Right forelimb (tissue), 1 donor: ENCODE measurements at places on chromosomes 6 and 20.

DNA sequence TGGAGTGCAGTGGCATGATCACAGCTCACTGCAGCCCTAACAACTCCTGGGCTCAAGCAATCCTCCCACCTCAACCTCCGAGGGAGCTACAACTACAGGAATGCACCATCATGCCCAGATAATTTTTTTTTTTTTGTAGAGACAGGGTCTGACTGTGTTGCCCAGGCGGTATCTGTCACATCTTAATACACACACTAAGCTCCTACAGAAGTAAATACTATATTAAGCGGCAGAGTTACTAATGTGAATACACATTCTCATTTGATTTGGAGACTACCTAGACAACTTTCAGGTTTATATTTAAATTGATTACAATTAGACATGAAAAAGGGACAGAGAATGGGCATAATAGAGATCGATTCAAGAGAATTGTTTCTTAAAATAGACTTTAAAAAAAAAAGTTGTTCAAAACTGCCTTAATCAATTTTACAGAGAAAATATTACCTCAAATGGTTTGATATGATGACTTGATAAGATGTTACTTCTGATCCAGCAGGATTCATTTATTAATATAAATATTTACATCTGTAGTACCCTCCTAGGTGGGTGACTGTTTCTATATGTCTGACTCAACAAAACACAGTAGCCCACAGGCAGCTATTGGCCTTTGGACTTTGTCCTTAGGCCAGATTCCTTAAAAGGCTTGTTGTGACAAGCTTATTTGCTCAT, 7.1 kb upstream of the LOC128125822 start:
- DNase-seq: no peak

DNA sequence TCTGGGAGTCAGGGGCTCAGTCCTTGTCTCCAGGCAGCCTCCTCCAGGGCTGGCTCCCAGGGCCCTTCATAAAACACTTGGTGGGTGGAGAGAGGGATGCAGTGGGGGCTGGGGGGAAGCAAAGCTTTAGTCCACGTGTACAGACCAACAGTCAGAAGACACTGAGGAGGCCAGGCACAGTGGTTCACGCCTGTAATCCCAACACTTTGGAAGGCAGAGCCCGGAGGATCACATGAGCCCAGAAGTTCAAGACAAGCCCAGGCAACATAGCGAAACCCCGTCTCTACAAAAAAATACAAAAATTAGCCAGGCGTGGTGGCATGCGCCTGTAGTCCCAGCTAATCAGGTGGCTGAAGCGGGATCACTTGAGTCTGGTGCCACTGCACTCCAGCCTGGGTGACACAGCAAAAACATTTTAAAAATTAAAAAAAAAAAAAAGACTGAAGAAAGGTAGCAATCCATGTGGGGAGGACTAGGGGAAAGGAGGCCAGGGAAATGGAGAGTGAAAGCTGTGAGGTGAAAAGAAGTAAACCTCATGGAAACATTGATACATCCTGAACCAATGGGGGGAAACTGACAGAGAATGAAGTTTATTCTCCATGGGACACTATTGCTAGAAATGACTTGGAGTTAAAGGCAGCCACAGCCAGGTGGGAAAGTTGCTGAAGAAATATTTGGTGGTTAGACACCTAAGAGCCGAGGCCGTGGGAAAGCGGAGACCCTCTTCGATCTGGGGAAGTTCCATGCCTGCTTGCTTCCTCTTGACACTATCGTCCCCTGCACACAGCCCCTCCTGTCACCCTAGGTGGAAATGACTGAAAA, 35.4 kb downstream of the PIM1 start:
- no peak for DNase-seq

DNA sequence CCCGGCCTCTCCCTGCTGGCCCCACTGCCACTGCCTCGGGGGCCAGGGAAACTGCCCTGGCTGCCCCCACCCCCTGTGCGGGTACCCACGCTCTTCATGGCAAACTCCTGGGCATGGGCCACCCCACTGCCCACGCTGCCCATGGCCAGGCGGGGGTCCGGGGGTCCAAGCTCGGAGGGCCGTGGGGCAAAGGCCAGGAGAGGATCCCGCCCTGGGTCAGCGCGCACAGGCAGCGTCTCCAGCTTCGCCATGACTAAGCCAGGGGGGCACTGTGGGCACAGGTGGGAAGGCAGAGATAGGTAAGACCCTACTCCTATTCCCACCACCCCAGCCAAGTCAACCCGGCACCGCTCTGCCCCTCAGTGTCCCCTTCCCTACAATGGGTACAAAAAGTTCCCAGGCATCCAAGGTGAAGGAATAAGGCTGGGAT, 6.4 kb downstream of the LZTS3 start:
- no peak for DNase-seq

- no peak for DNase-seq
Measured at GRCh38 chr6:147103694-147104093, 100.5 kb upstream of the STXBP5 start.

DNA sequence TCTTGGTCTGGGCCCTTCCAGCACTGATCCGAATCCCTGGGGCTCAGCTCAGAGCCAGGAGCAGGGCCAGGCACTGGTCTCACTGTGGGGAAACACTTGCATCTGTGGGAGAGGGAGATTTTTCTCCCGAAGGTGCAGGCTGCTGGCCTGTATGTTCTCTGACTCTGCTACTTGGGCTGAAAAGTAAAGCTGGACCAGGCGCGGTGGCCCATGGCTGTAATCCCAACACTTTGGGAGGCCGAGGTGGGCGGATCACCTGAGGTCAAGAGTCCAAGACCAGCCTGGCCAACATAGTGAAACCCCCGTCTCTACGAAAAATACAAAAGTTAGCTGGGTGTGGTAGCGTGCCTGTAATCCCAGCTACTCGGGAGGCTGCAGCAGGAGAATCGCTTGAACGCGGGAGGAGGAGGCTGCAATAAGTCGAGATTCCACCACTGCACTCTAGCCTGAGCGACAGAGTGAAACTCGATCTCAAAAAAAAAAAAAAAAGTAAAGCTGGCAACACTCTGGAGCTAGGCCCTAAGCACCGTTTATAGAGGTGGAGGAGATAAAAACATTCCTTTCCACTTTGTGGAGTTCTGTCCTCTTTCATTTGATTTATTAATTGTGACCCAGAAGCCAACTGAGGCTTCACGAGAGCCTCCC, 41.7 kb downstream of the JPH2 start:
- DNase-seq: no peak

GRCh38 chr6:29633534-29633905, 537 bp upstream of the GABBR1 start:
- no peak for DNase-seq

- DNase-seq: no peak
Measured at GRCh38 chr6:52745764-52746201, 17.5 kb downstream of the GSTA2 start.

- no peak for DNase-seq
Measured at GRCh38 chr6:153129873-153130514, 1.1 kb downstream of the RGS17 start.

GRCh38 chr20:41468994-41469600, 102.5 kb upstream of the EMILIN3 start:
- DNase-seq: no peak

DNA sequence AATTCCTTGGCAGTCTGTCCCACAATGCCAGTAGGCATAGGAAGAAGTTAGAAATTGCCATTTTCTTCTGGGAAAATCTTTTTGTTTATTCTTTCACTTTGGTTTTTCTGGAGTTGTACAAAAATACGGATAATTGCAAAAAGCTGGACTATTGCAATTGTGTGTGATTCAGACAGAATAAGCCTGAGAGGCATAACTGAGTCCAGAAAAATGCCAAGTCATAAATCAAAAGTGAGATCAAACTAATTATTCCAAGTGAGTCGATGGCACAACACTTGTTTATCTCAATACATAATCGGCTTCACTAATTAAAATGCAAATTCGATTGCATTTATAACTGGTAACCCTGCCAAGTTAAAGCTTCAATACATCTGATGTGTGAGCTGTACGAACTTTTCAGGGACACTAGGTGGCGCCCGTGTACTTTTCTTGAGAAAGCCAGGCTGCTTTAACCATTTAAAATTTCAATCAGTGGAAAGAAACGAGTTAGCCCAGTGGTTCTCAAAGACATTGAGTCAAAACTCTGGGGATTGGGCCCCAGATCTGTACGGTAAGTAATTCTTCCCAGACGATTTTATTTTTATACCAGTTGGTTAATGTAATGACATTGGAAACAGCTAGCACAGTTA, 102.6 kb downstream of the LAMP5 start:
- DNase-seq: peak; percentile 63

GRCh38 chr6:95240514-95240913, 336.8 kb upstream of the MANEA start:
- no peak for DNase-seq

- no peak for DNase-seq
Measured at GRCh38 chr6:63685446-63686379, 50.1 kb downstream of the PHF3 start.

DNA sequence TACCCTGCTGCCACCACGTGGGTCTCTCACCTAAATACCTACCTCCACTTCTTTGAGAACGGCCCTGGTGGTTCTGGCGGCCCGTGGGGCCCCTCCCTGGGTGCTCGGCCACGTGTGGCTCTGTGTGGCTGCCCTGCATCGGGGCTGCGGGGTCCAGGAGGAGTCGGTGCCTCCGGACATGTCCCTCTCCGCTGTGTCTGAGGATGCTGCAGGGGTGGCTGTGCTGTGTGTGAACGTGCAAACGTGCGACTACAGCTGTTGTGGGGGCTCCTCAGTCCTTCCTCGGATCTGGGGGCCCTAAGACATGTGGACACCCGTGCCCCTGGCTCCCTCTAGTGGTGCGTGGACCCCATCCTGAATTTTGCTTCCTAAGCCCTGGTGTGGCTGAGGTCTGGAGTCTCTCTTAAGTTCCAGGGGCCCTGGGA, 691.8 kb downstream of the QKI start:
- DNase-seq: no peak

GRCh38 chr6:38153076-38153797, 333.7 kb downstream of the ZFAND3 start:
- DNase-seq: peak; percentile 27

DNA sequence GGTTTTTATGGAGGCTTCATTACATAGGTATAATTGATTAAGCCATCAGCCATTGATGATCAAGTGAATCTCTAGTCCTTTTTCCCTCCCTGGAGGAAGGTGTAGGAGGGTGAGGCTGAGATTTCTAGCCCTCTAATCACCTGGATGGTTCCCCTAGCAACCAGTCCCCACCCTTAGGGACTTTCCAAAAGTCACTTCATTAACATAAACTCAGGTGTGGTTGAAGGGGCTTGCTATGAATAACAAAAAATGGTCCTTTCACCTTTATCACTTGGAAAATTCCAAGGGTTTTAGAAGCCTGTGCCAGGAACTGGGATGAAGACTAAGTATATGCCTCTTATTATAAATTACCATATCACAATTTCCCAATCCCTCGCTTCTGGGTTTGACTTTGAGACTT, 40.4 kb downstream of the SMPDL3A start:
- DNase-seq: no peak

- DNase-seq: no peak
Measured at GRCh38 chr20:20699144-20699543, 13.3 kb downstream of the RALGAPA2 start.

DNA sequence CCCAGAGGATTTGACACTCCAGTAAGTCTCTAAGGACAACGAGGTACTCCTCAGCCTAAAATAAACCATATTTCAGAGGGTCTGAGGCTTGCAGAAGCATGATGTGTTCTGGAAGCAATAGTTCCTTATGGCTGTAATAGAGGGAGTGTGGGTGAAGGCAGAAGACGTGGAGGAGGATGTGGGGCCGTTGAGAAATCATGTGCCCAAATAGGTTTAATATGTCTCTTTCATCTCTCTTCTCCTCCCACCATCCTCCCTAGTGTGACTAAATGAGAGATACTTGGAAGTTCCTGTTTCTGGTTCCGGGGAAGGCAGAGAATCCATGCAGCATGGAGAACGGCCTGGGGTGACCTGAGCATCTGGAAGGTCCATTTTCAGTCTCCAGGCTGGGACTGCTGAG, 174.0 kb upstream of the RSPO3 start:
- DNase-seq: no peak

GRCh38 chr6:108746366-108746765, 101.9 kb upstream of the ARMC2 start:
- DNase-seq: no peak

GRCh38 chr6:168169624-168170023, 90.6 kb upstream of the FRMD1 start:
- peak; percentile 15 for DNase-seq

DNA sequence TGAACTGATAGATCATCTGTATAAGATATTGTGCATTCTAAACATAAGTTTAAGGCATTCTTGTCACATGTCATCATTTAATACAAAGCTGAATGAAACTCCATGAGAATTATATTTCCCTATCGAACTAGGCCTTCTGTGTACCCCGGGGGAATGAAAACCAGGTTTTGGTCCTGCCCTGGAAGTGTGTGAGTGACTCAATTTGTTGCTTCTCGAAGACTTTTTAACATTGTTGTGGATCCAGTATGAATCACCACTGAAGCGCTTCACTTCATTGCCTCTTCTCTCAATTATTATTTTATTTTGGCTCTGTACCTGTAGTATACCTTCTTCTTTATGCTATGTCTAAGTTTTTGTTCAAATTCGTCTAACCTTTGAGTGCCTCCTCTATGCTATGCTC, 150.8 kb downstream of the GRIK2 start:
- DNase-seq: no peak

DNA sequence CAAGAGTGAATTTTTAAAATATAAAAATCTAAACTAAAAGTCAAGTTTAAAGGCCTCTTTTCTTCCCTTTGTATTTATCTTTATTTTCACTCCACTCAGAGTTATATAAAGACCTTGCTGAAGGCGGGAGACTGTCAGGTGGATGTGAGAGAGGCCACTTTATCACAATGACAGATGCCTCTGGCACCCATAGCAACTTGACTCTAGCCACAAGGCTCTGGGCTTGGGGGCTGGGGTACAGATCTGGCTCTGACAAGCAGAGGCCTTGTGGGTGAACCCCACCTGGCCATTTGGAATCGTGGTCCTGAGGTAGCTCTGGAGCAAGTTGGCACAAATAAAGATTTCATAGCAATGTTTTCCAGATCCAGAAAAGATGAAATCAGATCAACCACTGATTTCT, 417.2 kb downstream of the RFPL4B start:
- no peak for DNase-seq

DNA sequence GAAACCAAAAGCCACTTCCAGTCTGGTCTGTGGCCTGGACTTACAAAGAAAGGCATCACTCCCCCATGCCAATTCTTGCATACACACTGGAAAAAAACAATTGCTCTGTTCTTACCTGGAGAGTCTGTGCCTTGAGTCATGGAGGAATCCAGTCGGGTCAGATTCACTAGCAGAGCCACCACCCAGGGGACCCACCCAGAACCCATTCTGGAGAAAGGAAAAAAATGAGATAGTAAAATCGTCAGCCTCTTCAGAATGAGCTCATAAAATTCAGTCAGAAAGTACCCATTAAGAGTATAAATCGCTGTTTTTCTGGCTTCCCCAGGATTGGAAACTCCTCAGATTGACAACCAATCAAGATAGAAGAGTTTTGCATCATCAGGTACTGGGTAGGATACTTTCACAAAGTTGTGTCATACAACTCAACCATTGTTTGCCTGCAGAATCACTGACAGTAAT, at the start of gene HLA-DOB:
Gene HLA-DOB (minus strand): TSS at position 257 of the 459 bp plus-strand sequence. CDS start 51 bp downstream, at position 206.
- no peak for DNase-seq

- no peak for DNase-seq
Measured at GRCh38 chr6:90003069-90003795, 109.0 kb downstream of the GJA10 start.

- no peak for DNase-seq
Measured at GRCh38 chr20:59145924-59146779, 17.5 kb upstream of the ZNF831 start.

GRCh38 chr20:16346956-16347355, 226.3 kb downstream of the KIF16B start:
- DNase-seq: no peak
